ENCODE measurements at places on chromosomes 2 and 18.

- DNase-seq, result no peak
Measured at GRCh38 chr2:119838179-119838578, 78.5 kb downstream of the PTPN4 start.

- DNase-seq, result no peak
Measured at GRCh38 chr18:79531926-79532312, 136.2 kb downstream of the NFATC1 start.

DNA sequence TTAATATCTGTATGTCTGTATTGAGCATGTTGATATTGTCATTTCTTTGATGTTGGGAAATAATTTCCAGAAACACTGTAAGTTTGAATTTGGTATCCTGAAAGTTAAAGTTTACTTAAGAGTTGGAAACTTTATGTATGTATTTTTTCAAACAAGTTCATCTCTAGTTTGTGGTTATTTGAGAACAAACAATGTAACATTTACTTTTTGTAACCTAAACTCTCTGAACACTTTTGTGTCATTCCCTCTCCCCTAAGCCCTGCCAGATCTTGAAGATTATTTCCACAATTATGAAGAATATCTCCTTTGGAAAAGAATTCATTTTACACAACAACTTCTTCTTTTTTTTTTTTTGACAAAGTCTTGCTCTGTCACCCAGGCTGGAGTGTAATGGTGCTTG lies 24.9 kb downstream of the TDRD15 start:
- DNase-seq, result no peak

DNA sequence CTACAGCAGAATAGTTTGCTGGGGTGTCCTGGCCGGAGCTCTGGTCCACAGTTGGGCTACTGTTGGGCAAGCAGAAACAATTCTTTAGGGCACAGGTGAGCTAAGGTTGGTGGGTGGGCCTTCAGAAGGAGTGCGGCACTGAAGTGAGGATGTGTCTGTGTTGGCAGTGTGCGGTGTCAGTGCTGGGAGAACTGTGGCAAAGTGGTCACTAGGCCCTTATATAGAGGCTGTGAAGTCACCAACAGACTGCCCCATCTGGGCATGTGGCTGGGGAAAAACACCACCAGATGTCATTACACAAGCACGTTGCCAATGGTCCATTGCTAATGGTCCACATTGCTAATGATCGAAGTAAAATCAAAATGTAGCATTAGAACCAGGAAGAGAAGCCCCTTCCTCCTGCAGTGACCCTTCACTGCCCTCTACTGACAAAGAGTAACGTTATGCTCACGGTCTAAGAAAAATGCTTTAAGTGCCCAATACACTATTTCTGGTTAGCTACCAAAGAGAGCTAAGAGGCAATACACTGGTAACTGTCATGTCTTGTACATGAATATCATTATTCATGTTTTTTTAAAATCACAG lies 21.3 kb downstream of the SCN1A start:
- no peak for DNase-seq

DNA sequence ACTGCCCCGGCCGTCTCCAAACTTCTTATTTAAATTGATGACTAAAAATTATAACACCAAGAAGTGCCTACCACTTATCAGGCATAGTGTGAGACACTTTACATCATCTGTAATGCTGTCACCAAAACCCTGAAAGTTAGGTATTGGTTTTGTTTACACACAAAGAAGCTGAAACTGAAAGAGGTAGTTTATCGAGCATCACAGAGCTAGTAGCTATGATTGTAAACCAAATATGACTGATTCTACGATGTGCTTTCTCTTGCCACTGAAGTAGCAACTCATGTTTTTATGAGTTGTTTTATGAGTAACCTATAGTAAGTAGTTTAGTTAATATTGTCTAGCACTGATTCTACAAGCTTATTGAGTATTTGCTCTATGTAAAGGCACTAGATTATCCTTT lies 31.5 kb downstream of the DYNC1I2 start:
- no peak for DNase-seq

- DNase-seq, result no peak
Measured at GRCh38 chr18:11887328-11888128, 20.6 kb downstream of the MPPE1 start.

DNA sequence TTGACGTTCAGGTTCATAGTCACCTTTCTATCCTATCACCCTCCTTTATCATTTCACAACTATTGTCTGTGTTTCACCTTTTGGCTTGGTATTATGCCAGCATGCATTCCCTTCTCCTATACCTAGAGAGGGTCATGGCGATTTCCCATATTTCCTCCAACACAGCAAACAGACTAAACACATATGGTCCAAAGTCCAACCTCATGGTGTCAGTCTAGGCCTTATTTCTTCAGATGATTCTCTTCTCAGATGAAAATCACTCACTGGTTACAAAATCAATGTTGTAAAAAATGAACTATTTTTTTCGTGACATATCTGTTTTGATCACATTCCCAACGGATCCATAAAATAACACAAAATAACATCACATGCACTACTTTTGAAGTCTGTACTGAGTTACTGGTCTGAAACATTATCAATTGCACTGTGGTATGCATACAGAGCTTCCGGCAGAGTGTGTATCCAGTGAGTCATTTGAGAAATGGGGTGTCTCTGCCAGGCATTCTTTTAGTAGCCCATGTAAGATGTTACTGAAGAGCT lies 204.8 kb upstream of the GALNT5 start:
- DNase-seq, result no peak

GRCh38 chr2:223019390-223019930 lies 32.5 kb upstream of the KCNE4 start:
- no peak for DNase-seq

DNA sequence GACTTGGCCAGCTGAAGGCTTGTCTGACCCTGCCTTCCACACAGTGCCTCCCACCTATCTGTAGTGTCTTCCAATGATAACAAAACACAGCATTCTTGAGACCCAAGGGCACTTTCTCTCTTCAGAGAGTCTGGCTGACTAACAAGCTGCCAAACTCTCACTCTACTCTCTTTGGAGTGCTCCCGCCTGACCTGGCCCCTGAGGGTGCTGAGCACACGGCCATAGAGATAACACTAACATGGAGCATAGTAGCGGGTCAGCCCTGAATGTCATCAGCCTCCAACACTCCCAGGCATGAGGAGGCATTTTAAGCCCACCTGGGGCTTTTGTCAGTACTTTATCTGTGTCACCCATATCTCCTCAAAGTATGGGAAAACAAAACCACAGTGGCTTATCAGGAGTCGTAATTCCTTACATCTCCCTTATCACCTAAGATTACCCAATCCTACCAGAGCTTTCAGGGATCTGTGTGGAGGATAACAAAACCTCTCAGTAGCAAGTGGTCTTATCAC lies 160.3 kb upstream of the TCF4 start:
- DNase-seq, result no peak

- no peak for DNase-seq
Measured at GRCh38 chr2:204279819-204280218, 265.5 kb upstream of the PARD3B start.

DNA sequence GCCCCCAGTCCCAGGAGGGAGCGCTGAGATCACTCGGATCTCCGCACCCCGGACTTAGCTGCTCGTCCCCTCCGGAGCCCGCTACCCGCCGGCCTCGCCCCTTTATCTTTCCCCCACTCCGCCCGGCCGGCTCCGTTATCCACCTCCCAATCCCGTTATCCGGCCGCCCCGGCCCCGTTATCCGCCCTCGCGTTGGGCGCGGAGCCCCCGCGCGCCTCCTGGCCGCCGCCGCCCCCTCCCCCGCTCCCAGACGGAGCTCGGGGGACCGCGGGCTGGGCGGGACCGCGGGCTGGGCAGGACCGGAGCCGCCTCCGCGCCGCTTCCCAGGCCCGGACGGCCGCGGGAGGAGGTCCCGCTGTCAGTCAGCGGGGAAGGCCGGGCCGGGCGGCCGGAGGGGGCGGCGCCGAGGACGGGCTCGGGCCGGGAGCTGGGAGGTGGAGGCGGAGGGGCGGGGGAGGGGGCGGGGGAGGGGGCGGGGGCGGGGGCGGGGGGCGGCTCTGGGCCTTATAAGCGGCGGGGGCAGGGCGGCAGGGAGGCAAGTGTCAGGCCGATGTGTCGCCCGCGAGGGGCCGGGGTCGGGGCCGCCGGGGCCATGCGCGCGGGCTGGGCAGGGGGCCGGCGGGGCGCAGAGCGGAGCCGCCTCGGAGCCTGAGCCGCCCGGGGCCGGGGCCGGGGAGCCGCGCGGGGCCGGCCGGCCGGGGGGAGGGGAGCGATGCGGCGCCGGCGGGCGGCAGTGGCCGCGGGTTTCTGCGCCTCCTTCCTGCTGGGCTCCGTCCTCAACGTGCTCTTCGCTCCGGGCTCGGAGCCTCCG lies at the start of gene PKDCC:
PKDCC (plus strand) TSS at position 534 of the 811 bp plus-strand sequence; CDS start at position 713, 179 bp downstream.
- DNase-seq, result no peak

All from central memory CD4-positive, alpha-beta T cell (primary cell).